ENCODE measurements at places on chromosomes 12 and 14.

DNA sequence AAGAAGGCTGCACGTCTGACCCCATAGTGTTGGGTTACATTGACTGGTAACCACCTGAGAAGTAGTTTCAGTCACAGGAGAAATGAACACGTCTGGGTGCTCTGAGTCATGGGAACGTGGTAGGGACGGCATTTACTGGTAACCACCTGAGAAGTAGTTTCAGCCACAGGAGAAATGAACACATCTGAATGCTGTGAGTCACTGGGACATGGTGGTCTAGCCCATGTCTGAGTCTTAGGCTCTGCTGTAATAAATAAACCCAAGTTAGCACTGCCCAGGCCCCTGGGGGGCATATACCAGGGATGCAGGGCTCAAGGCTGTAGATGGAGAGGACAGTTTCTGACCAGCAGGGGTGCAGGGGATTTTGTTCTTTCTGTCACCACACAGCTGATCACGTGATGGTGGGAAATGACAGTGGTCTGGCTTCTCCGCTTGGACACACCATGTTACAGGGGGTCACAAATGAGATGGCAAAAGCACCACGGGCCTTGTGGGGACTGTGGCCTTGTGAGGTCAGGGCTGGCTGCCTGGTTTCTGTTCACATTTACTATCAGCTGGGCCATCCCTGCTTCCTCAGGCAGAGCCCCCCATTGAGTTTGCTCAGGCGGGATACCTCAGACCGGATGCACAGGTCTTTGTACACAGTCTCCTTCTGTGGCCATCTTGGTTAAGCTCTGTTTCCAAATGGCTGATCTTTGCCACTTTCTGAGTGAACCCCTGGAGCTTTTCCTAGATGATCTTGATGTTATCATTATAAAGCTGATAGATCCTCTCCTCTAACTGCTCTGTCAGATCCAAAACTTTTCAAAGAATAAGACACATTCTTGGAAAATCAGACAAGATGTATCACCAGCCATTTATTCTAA, 9.8 kb upstream of the C12orf42 start:
- DNase-seq, result no peak

DNA sequence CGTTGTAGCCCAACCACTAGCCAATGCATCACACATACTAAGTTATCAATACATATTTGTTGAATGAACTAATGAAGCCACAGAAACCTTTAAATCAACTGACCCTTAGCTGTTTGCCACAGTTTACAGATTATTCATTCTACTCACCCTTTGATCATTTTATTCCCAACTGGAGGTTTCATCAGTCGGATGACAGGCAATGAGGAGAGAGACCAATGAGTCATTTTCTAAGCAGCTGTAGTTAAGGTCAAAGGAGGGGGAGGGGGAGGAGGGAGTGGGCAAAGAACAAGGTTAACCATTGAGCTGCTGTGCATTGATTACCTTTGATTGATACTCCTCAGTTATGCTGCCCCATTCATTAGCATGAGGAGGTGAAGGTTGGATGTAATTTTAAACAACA, 469.5 kb downstream of the VRK1 start:
- DNase-seq, result no peak

GRCh38 chr12:62769076-62769619, 165.8 kb downstream of the PPM1H start:
- DNase-seq, result no peak

DNA sequence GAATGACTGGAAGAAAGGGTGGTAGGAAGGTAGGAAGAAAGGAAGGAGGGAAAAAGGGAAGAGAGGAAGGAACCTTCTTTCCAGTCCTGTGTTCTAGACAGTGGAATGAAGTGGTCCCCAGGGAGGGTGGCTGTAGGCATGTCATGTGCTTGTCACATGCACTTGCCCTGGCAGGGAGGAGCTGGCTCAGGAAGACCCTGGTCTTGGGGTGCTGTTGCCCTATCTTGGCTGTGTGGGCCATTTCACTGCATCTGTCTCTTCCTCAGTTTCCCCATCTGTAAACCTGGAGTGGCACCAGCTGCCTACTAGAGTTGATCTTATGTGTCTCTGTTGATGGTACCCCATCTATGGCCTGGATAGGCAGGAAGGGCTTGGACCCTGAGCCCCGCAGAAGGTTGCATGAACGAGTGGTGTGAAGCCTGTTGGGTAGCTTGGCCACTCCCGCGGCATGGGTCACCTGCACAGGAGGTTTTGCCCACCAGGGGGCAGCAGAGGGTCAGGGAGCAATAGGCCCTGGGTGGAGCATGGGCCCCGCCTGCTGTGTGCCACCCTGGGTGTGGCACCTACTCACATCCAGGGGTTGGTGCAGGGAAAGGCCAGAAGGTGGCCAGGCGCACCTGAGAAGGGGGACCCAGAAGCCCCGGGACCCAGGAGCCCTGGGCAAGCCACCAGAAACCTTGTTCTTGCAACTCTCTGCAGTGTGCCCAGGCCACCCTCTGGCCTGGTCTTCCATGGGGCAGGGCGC, 25.1 kb downstream of the MEG3 start:
- no peak for DNase-seq

DNA sequence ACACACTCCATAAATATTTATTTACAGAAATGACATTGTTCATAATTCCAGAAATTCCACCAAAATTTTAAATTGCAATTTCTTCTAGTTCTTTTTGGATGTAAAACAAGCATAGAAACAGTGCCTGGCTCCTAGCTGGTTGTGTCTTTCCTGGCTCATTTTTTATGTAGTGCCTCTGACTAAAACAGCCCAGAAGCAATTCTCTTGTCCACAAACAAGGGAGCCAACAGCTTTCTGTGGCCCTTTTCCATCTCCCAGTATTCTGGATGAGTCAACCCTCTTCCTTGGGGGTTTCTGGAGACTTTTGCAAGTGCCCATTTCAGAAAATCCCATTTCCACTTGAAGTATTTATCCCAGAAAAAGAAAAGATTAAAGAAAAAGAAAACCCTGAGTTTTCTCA, 141.4 kb downstream of the PHLDA1 start:
- DNase-seq, result no peak

GRCh38 chr12:6867413-6868210, at the start of gene TPI1:
TPI1 (plus strand) TSS chr12:6867531; CDS start chr12:6867567, 36 bp downstream.
- peak; percentile 89 for DNase-seq

DNA sequence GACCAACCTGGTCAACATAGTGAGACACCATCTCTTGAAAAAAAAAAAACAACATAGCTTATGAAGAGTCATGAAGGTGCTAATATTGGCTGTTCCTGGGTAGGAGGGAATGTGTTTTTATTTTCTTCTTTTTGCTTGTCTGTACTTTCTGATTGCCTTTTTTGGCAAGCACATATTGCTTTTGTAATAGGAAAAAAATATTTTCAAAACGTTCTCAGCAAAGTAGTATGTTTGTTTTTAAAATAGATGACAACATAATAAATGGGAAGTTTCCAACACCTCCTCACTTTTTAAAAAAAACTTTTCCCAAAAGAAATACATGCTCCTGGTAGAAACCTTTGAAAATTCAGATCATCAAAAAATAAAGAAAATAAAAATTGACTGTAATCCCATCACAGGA, 20.9 kb downstream of the FOS start:
- DNase-seq, result no peak

GRCh38 chr12:23281295-23281694, 656.3 kb downstream of the ETNK1 start:
- no peak for DNase-seq

DNA sequence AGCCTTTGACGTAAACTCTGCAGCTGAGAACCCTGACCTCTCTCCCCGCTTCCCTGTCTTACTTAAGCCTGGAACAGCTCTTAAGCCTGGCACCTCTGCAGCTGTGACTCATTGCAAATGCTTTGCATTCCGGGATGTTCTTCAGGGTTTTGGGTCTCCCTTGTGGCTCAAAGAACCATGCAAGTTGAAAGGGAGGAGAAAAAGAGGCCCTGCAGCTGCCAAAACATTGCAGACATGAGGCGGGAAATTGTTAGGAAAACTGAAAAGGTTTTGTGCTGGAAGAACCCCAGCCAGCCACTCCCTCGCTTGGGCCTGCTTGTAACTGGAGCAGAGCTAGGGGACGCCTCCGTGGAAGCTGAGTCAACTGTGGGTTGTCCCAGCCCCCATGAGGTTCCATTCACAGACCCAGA, 60.2 kb upstream of the FERMT2 start:
- DNase-seq, result no peak

Data from substantia nigra (tissue), 51 donors.